ENCODE measurements at places on chromosomes 11 and 22. TPM values are rescaled to one million over a fixed set of nuclear protein-coding genes. Genes with fewer than 3 reads are reported as not detected.
A peak's percentile ranks its signal among the peaks of the same experiment; 100 is the strongest.

Gene OR2AG1
- not detected for total RNA-seq

- no peak for DNase-seq
Observed at GRCh38 chr11:70836071-70836470, 416.3 kb downstream of the SHANK2 start.

- DNase-seq = no peak
Observed at GRCh38 chr22:30858976-30859713, 109.4 kb downstream of the MORC2 start.

Gene ANO5
- total RNA-seq = 4.9 TPM

DNA sequence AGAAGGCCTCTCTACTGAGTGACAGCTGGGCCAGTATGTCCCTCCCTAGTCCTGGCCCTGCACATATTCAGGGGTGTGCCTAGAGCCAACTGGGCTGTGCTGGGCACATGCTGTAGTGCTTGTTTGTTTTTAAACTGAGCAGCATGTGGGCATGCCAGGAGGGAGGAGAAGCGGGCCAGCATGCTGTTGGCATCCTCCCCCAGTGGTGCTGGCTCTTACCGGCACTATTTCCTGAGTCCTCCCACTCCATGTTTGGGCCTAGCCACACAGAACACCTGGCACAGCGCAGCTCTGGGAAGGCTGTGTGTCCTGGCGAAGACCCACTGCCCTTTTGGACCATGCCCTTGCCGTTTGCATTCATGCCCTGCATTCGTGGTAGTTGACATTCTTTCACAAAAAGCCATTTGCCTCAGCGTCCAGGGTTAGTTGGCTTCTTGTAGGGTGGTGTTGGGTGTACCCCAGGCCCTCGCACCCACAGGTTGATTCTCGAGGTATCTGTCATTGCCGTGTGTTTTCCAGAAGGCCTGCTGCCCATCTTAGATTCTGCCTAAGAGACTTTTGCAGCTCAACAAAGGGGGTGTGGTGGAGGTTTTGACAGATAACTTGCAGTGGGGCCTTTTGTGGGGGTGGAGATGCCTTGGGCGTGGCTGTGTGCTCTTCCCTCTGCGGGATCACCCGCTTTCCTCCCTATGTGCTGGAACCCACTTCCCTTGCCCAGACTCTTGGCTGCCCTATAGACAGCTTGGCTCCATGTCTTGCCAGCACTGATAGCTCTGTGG, 13.6 kb downstream of the DGCR8 start:
- DNase-seq = peak; percentile 36

- DNase-seq = no peak
Observed at GRCh38 chr11:114228435-114229411, 67.5 kb upstream of the NNMT start.

Gene PIWIL4
- total RNA-seq = 13.2 TPM

- no peak for DNase-seq
Observed at GRCh38 chr22:48717076-48717810, 1110.4 kb downstream of the BRD1 start.

GRCh38 chr11:128962896-128963295, 20.2 kb upstream of the TP53AIP1 start:
- no peak for DNase-seq

- DNase-seq = no peak
Observed at GRCh38 chr11:57913715-57914704, 109.7 kb upstream of the OR9Q1 start.

- DNase-seq = no peak
Observed at GRCh38 chr11:19880088-19880345, 167.4 kb downstream of the NAV2 start.

GRCh38 chr11:45180848-45181192, 34.4 kb downstream of the PRDM11 start:
- peak; percentile 85 for DNase-seq

Gene SCGB1C1
- not detected for total RNA-seq

DNA sequence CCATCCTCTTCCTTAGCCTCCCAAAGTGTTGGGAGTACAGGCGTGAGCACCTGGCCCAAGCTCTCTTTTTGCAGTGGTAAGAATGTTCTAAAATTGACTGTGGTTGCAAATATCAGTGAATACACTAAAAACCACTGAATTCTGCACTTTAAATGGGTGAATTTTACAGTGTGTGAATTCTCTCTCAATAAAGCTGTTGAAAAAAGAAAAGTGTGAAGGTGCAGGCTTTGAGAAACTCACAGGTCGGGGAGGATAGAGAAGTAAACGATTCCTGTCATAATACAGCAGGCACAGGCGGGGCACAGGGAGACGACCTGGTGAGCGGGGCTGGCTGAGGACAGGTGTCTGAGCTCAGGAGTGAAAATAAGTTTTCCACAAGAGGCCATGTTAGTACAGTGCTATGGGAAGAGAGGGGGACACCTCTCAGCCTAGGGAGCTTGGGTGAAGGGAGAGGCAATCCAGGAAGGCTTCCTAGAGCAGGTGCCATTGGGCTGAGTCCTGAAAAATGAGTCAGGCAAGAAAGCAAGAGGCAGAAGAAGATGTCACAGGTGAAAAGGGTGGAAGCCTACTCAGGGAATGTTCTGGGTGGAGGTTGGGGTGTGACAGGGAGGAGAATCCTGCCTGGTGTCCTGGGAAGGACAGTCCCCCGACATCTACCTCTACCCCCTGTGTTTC, 26.1 kb downstream of the LIF start:
- DNase-seq = no peak

- DNase-seq = peak; percentile 1
Observed at GRCh38 chr11:2770761-2771301, 71.0 kb upstream of the KCNQ1OT1 start.

GRCh38 chr11:125370561-125371389, 125.3 kb downstream of the FEZ1 start:
- DNase-seq = no peak

Gene TRIM49
- total RNA-seq = not detected

All from body of pancreas (tissue), 4 donors.